ENCODE measurements at places on chromosomes 7 and 10.

DNA sequence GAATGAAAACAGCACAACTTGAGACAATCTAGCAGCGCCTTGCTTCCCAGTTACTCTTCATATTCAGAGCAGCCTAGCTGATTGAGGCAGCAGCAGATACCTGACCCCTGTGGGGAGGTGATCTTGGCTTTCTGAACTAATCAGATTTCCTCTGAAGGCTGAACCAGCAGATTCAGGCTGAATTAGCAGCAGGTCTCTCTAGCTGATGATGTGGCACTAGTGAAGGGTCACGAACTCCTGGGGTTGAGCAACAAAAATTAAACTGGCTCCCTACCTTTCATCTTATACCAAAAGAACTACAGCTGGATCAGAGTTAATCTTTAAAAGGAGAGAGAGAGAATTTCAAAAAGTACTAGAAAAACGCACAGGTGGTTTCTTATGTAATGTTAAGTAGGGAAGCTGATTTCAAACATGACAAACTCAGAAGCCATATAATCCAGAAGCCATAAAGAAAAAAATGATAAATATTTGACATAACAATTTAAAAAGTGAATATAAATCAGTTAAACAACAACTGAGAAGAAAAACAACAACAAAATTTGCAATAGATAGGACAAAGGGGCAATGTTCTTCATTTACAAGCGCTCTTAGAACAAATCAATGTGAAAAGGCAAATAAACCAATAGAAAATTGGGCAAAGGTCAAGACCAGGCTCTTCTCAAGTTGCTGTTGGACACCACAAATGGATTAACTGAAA, 13.5 kb downstream of the SLC25A13 start:
- no peak for DNase-seq

- DNase-seq: no peak
Observed at GRCh38 chr10:123912871-123913270, 21.3 kb upstream of the CPXM2 start.

- DNase-seq: peak; percentile 40
Observed at GRCh38 chr7:28203508-28204240, 23.1 kb upstream of the JAZF1 start.

- DNase-seq: no peak
Observed at GRCh38 chr10:30940256-30940655, 91.4 kb downstream of the ZNF438 start.

DNA sequence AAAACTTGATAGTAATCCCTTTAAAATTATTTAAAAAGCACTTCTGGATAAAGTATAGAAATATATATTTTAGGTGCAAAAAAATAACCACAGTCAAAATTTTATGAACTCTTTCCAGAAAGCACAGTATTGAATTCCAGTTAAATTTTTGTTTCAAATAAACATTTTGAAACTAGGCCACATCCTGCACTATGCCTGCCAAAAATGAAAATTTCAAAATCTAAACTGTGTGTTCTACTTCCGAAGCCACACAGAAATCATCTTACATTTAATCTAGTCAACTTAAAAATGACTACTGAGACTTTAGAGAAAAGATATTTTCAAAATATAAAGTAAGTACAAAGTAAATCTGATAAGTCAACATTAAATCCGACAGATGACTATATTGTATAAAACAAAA, 50.0 kb downstream of the MAGI2 start:
- no peak for DNase-seq

DNA sequence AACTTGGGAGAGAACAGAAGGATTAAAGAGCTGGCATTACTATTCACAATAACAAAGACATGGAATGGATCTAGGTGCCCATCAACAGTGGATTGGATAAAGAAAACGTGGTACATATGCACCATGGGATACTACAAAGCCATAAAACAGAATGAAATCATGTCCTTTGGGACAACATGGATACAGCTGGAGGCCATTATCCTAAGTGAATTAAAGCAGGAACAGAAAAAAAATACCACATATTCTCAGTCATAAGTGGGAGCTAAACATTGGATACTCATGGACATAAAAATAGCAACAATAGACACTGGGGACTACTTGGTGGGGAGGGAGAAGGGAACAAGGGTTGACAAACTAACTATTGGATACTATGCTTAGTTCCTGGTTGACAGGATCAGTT, 133.2 kb upstream of the ITGB1 start:
- DNase-seq: no peak

GRCh38 chr7:44784364-44784763, 12.1 kb upstream of the PPIA start:
- no peak for DNase-seq
